ENCODE measurements at places on chromosomes 11 and 22.

GRCh38 chr22:49881856-49882255 lies 28.2 kb downstream of the ZBED4 start:
- no peak for DNase-seq

DNA sequence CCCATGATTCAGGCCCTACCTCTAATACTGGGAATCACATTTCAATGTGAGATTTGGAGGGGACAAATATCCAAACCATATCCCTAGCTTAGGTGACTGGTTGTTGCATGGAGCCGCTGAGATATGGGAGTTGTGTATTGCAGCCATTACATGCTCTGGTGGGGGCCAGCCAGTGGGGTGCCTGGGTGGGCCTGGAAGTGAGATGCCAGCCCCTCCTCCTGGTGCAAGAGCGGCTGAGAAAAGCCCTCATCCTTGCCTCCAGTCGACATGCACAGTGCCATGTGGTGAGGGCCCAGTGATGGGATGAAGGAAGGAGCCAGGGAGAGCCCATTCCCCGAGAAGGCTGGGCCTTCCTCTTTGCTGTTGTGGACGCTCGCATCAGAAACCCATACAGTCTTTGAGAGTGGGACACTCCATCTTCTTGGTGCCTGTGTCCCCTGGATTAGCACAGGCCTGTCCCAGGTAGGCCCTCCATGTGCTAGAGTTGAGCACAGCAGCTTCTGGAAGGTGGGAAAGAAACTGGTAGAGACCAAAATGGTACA lies 1043.0 kb downstream of the TBC1D22A start:
- DNase-seq = no peak

DNA sequence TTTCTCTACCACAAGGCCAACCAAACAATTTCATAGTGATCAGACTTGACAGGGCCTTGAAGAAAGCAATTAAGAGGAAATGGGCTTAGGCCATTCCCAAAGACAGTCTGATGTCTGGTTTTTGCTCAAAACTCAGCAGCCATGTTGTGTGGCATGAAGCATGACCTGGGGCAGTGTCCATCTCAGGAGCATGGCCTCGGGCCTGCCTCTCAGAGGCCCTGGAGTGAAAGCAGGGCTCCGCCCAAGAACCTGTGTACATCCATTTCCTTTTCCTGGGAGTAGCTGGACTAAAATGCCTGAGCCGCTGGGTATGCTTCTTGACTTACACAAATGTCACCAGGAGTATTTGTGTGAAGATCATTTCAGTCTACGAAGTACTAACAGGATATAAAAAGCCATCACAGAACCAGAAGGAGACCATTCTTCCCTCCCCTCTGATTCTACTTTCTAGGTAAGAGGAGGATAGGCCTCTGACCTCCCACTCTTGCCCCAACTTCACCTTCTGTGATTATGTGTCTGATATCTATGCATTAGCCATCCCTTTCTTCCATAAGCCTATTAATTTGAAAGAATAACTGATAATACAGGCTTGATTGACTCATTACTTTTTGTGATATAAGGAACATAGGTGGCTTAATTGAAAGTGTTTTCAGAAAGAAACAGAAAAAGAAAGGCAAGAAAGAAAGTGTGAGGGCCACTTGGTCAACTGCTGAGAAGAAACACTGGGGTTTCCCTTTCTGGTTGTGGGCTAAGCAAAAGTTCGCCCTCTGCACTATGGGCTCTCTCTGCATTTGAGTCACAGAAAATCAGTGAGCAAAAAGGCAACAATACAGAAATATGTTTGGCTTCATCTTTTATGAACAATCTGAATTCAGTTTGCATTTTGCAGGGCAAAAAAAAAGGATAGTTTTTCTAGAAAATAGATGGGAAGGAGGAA lies 188.6 kb upstream of the MTMR2 start:
- peak; percentile 28 for DNase-seq

DNA sequence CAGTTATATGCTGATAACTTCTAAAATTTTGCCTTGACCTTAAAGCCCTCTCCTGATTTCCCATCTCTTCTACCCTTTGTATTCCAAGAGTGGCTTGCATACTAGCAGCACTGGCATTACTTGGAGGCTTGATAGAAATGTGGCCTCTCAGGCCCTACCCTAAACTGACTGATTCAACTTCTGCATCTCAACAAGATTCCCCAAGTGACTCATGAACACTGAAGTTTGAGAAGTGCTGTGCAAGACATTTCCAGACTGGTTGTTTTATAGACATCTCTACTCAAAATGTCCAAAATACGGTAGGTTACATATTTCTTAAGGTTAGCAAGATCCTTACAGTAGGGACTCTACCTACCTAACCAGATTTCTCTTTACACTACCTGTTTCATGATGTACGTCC lies 48.6 kb downstream of the SESN3 start:
- no peak for DNase-seq

GRCh38 chr11:74102321-74102720 lies 68.5 kb downstream of the C2CD3 start:
- no peak for DNase-seq

GRCh38 chr22:35956850-35957249 lies 71.8 kb downstream of the RBFOX2 start:
- no peak for DNase-seq

GRCh38 chr11:78417175-78417887 lies at the start of gene GAB2:
Gene GAB2, minus strand, starts transcription at chr11:78417820. Its CDS starts 100 bp downstream, at chr11:78417720.
- DNase-seq = no peak

Data from activated naive CD8-positive, alpha-beta T cell treated with anti-CD3 and anti-CD28 coated beads, Interleukin-2, amount 50 U/mL, for 24 hours (primary cell).